ENCODE measurements at places on chromosomes 12 and 14.
A peak's percentile ranks its signal among the peaks of the same experiment; 100 is the strongest.

- peak; percentile 5 for DNase-seq
Measured at GRCh38 chr12:75876832-75877762, 154.5 kb downstream of the PHLDA1 start.

DNA sequence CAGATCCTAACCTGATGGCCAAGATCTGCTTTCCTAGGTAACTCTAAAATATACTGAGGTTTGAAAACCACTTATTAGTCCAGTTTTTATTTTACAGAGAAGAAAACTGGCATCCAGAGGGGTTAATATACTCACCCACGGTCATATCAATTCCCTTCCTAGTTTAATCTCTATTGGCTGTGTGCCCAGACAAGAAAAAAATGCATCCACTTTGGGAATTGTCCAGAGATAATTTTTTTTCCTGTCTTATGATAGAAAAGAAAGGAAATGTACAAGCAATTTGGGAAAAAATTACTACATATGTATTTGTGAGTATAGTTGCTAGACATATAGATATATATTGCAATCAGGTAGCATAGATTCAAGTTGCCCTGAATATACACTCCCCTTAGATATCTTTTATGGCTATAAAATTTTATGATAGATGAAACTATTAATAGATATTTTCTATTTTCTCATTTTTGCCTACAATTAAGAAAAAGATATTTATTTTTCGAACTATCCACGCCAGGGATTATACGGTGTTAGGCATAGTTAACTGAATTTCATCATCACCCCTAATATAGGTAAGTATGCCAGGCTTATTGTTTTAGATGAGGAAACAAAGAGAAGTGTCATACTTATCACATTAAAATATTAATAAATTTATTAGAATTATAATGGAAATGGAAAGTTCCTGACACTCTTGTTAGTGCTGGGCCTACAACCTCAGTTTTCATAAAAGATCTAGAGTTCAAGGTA is 100.5 kb upstream of the SLC38A2 start:
- no peak for DNase-seq

GRCh38 chr12:76041406-76041805 is 9.8 kb upstream of the PHLDA1 start:
- DNase-seq, result no peak

- no peak for DNase-seq
Measured at GRCh38 chr12:66774929-66775328, 96.1 kb upstream of the GRIP1 start.

DNA sequence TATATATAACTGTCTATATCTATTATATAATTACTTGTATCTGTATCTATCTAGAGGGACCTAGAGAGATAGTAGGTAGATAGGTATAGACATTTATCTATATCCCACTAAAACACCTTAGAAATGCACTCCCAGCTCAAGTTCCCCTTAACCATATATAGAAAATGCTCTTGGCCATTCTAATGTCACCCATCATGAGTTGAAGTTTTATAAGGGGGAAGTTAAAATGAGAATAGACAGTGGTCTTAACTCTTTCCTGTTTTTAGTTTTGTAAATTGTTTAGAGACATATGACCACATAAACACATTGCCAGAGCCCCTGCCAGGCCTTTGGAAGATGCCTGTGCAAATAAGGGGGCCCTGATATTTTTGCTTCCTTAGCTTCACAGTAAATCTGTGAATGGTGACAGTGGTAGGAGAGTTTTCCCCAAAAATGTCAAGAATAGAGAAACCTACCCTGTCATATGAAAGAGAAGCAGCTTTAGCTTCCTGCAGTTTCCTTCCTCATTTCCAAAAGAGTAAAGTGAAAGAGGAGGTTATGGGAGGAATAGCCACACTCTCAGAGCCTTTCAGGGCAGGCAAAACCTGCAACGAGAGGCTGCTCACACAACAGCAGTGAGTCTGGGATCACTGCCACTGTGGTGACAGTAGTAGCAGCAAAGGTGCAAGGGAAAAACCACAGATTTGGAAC is 45.5 kb downstream of the MGST1 start:
- no peak for DNase-seq

DNA sequence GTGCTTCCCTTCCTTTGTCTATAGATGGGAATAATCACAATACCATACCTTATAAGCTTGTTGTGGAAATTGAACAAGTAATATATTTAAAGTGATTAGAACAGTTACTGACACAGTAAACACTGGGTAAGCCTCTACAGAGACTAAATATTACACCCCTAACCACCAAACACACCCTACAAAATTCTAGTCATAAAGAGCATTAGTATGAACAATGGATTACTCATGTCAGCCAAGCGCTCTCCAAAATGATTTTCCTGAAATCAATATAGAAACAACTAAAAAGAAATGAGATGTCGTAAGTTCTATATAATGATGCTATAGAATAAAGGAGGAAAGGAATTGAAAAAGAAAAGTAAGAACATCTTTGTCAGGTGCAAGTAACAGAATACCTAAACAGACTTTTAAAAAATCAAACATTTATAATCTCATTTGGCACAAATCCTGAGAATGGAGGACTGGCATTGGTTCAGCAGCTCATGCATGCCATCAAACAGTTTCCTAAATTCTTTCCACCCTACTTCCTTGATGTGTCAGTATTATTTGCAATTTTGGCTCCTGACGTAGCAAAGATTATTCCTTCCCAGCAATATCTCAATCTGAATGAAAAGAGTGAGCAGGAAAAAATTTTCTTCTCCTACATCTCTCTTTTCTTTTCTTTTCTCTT is 118.0 kb downstream of the SINHCAF start:
- no peak for DNase-seq

DNA sequence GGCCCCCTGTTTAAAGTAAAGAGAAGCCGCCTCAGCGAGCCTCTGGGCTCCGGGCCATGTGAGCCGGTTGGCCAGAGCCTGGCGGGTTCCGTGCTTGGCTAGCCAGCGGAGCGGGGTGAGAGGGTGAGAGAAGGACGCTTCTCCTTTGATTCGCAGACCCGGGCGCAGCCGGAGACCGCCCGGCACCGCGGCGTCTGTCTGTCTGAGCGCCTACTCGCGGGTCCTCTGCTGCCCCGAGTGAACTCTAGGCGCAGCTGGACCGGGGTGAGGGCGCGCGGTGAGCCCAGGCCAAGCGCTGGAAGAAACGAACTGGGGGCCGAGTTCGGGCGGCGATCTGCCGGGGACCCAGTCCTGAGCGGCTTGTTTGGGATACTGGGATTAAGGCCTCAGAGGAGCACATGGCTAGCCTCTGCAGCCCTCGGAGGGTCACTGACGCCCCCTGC is 41.4 kb upstream of the TBX5 start:
- no peak for DNase-seq

DNA sequence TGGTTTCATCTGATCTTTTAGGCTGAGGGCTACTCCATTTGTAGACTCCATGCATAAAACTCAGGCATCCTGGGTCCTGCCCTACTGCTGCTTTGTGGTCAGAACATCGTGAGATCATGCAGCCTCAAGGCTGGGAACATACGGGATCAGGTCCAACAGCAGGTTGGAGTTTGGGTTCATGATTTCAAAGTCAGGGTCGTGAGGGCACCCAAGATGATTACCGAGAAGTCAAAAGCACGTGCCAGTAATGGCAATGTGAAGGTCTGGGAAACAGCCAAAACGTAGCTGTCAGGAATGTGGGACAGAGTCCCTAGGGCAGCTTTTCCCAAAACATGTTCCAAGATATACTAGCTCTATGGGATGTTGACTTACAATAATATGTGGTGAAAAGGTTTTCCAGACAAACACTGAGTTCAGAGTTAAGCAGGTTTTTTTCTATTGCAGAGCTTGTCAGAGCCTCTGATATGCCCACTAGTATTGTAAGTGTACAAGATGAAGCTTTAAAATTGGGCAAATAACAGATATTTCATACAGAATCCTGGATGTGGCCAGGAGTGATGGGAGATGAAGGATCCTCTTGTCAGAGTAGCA is 130.3 kb upstream of the DNM1L start:
- no peak for DNase-seq

GRCh38 chr14:35631071-35631805 is 97.3 kb downstream of the INSM2 start:
- no peak for DNase-seq

GRCh38 chr12:73547421-73547820 is 990.2 kb upstream of the ATXN7L3B start:
- DNase-seq, result no peak

DNA sequence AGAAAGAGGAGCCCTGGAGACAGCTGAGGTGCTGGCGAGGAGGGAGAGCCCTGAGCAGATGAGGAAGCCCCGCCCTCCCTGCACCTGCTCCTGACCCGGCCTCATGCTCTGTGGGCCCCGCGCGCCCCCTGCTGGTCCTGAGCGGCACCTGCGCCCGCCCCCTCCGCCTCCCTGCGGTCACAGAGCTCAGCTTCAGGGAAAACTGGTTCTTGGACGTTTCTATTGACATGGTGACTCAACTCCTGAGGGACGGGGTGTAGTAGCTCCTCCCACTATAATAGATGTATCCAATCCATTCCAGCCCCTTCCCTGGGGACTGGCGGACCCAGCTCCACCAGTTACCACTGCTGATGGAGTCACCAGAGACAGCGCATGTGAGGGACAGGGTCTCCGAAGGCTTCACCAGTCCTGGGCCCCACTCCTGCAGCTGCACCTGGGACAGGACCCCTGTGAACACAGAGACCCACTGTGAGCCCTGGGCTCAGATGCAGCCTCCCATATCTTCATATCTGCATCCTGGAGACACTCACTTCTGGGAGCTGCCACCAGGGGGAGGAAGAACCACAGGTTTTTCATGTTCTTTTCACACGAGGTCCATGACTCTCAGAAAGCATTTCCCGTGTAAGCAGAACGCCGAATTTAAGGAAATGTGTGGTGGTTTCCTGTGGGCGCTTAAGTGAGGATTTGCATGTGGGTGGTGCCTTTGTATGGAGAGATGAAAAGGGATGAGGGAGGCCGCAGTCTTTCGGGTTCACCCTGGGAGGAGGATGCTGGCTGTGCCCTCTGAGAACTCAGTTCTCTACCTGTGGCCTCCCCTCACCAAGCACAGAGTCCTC is 1346.4 kb downstream of the TMEM121 start:
- DNase-seq, result no peak

DNA sequence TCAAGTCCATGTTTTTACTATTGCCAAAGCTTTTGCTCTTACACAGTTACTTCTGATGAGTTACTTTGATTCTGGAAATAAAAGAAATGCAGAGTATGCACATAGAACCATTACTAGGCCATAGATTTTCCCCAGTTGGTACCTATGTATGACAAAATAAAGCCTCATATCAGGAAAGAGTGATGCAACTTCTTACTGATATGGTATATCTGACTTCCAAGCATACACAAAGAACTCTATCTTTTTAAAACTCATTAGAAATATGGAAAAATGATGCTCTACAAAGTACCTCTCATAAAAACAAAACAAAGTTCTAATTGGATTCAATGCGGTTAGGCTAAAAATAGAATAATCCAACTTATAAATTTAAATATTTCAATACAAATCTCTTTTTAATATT is 92.1 kb downstream of the STXBP6 start:
- no peak for DNase-seq

DNA sequence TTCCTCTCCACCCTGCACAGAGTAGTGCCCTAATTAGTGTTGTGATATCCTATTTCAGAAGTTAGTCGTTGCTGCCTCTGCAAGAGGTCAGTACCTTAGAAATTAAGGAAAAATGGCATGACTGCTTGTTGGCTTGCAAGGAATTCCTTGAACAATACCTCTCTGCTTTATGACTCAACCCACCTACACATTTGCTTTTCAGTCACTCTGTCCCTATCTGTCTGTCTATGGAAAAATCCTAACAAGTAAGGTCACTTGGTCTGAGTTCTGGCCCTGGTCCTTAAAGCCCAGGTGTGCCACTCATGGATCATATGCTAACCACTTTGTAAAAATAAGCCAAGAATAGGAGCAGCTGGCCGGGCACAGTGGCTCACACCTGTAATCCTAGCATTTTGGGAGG is 116.4 kb upstream of the ATF1 start:
- no peak for DNase-seq

DNA sequence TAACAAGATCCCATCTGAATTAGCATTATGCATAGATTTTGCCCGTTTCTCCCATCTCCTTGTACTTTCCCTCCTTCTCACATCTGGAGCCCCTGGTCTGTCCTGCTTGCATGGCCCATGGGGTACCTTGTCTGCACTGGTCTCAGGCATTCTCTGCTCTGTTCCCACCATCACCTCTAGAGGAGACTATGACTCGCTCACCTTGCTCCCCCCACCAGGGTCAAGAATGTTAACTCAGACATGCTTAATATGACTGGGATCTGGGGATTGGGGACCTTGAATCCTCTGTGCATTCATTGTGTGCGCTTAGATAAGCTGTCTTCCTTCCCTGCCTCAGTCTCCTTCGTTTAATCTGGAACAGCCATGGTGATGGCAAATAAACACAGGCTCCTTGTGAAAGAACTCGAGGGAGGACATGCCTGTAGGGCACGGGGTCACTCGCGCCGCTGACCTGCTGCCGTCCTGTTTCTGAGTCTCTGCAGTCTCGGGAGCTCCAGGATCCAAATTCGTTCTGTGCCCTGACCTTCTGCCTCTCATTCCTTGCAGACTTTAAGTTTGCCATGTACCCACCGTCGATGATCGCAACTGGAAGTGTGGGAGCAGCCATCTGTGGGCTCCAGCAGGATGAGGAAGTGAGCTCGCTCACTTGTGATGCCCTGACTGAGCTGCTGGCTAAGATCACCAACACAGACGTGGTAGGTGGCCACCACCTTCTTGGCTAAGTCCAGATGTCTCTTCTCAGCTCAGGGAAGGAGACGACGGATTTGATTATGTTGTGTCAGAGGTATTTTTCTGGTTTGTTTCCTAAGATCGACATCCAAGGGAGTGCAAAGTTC is 15.0 kb downstream of the CCND2 start:
- no peak for DNase-seq

- DNase-seq, result no peak
Measured at GRCh38 chr12:116734156-116734768, 3.6 kb downstream of the SPRING1 start.

GRCh38 chr14:106235356-106236159 is 709.2 kb downstream of the TMEM121 start:
- no peak for DNase-seq

- no peak for DNase-seq
Measured at GRCh38 chr14:89184952-89185351, 232.1 kb downstream of the FOXN3 start.

- DNase-seq, result no peak
Measured at GRCh38 chr12:57731411-57732080, 7.0 kb downstream of the AGAP2 start.

- DNase-seq, result no peak
Measured at GRCh38 chr14:54515670-54516069, 6.0 kb downstream of the CGRRF1 start.

- no peak for DNase-seq
Measured at GRCh38 chr12:68812553-68813241, 4.7 kb downstream of the MDM2 start.

- DNase-seq, result no peak
Measured at GRCh38 chr12:120110550-120111501, 5.7 kb downstream of the RAB35 start.

GRCh38 chr12:4153343-4153892 is 120.1 kb upstream of the CCND2 start:
- DNase-seq, result no peak

DNA sequence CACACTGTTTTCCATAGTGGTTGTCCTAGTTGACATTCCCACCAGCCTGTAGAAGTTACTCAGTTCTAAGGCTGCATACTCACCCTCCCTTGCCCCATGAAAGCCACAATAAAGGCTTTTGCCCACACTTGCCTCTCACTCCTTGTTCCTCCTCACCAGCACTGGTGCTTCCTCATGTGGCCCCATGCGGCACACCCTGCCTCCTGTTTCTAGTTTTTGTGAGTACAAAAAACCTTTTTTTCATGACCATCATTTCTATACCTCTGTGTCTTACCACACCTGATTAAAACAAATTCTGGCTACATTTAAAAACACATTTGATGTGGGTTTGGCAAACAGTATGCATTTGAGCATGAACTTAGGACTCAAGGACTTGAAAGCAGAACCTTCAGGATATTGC is 40.7 kb upstream of the RIN3 start:
- DNase-seq, result no peak
